ENCODE measurements at places on chromosomes 4 and X. TPM values are rescaled to one million over a fixed set of nuclear protein-coding genes. Genes with fewer than 3 reads are reported as not detected.

CXorf49 gene
- total RNA-seq: not detected

NLGN3 gene
- 0.53 TPM for total RNA-seq

CXCL3 gene
- total RNA-seq: not detected

PWWP3B gene
- not detected for total RNA-seq

WDR17 gene
- 1.4 TPM for total RNA-seq

CLCN4 gene
- 0.04 TPM for total RNA-seq

TMSB15A gene
- total RNA-seq: not detected

COL4A5 gene
- total RNA-seq: not detected

ETDA gene
- not detected for total RNA-seq

PGAM4 gene
- 0.40 TPM for total RNA-seq

DMRTC1 gene
- total RNA-seq: not detected

GAGE12F gene
- total RNA-seq: not detected

MAGEA9B gene
- not detected for total RNA-seq

BEND2 gene
- total RNA-seq: not detected

DOK7 gene
- total RNA-seq: not detected

All from activated CD8-positive, alpha-beta memory T cell treated with anti-CD3 and anti-CD28 coated beads for 36 hours (primary cell).